ENCODE measurements at places on chromosomes 7 and 10. TPM values are rescaled to one million over a fixed set of nuclear protein-coding genes. Genes with fewer than 3 reads are reported as not detected.

POLR3A gene
- total RNA-seq: 53.2 TPM

TMEM213 gene
- not detected for total RNA-seq

ENTPD1 gene
- 8.8 TPM for total RNA-seq

PPP1R3C gene
- 24.7 TPM for total RNA-seq

TRIM73 gene
- total RNA-seq: 11.0 TPM

DGKI gene
- total RNA-seq: 201 TPM

GIMAP1 gene
- total RNA-seq: 0.63 TPM

C7orf33 gene
- not detected for total RNA-seq

NEUROG3 gene
- not detected for total RNA-seq

Measured in parietal lobe (tissue), 2 donors.